ENCODE measurements at places on chromosomes 1 and 21. TPM values are rescaled to one million over a fixed set of nuclear protein-coding genes. Genes with fewer than 3 reads are reported as not detected.

Gene TMCO4
- polyA plus RNA-seq, result 13.1 TPM

Gene ATAD3C
- 1.5 TPM for polyA plus RNA-seq

Gene KIF17
- polyA plus RNA-seq, result not detected

Gene PLA2G2F
- not detected for polyA plus RNA-seq

Gene TGFB2
- not detected for polyA plus RNA-seq

Gene CHIT1
- polyA plus RNA-seq, result not detected

Gene SSX2IP
- polyA plus RNA-seq, result 24.3 TPM

Gene PCP4L1
- polyA plus RNA-seq, result not detected

Gene RAVER2
- polyA plus RNA-seq, result 1.1 TPM

Gene GJA9
- polyA plus RNA-seq, result not detected

Gene TAS1R3
- 0.08 TPM for polyA plus RNA-seq

Gene GREM2
- polyA plus RNA-seq, result 0.56 TPM

Gene OR2T35
- polyA plus RNA-seq, result not detected

DNA sequence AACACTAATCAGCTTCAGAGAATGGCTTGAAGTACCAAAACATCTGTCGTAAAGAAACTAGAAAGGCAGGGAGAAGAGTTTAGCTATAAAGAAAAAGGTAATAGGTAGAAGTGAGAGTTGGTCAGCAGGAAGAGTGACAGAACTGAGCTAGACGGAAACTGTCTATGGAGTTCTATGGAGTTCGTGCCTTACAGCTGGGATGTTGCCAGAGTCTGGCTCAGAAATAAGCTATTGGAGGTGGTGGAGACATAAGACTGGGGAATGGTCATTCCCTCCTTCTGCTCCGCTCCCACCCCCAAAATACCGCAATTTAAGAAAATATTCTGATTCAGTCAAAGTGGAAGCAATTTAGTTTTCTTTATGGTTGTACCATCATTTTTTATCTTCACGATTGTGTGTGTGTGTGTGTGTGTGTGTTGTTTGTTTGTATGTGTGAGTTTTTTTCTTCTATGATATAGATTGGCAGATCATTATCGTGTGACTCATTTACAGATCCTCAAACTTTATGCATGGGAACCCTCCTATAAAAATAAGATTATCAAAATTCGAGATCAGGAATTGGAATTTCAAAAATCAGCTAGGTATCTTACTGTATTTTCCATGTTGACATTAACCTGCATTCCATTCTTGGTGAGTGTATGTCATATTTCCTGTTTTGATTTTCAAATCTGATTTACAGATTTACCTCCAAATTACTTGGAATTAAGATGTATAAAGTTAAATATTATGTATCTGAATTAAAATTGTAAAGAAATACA lies 79.0 kb downstream of the HSPA13 start:
- no peaks in the 10 kb centered on the region for H3K27me3 ChIP-seq
- H3K36me3 ChIP-seq, result no peaks in the 10 kb centered on the region
- H3K4me1 ChIP-seq, result no peaks in the 10 kb centered on the region
- no peak for DNase-seq
- no peak overlapping the region for H3K27ac ChIP-seq

DNA sequence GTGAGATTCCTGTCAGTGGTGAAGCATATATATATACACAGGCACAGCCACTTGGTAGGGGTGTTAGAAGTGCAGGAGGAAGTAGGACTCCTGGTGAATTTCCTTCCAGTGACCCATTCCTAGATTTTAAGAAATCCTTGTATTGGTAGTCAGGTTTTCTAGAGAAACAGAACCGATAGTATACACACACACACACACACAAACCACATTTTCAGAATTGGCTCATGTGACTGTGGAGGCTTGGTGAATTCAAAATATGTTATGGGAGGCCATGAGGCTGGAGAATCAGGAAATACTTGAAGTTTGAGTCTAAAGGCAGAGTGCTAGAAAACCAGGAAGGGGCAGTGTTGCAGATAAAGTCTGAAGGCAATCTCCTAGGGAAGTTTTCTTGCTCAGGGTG lies 114.2 kb downstream of the FCRL5 start:
- H3K27ac ChIP-seq, result no peak overlapping the region
- H3K4me1 ChIP-seq, result peaks cover 12% of the 10 kb centered on the region
- peaks cover 4% of the 10 kb centered on the region for H3K27me3 ChIP-seq
- H3K4me3 ChIP-seq, result no peak overlapping the region
- no peaks in the 10 kb centered on the region for H3K36me3 ChIP-seq
- no peak for DNase-seq

GRCh38 chr21:39955326-39955725 lies 88.1 kb downstream of the PCP4 start:
- no peaks in the 10 kb centered on the region for H3K4me1 ChIP-seq
- no peak overlapping the region for H3K27ac ChIP-seq
- H3K36me3 ChIP-seq, result no peaks in the 10 kb centered on the region
- DNase-seq, result no peak

GRCh38 chr21:42733874-42734273 lies 80.5 kb downstream of the PDE9A start:
- H3K27ac ChIP-seq, result peak overlapping the region; percentile 82
- peaks cover 45% of the 10 kb centered on the region for H3K4me1 ChIP-seq
- peaks cover 3% of the 10 kb centered on the region for H3K27me3 ChIP-seq
- H3K36me3 ChIP-seq, result no peaks in the 10 kb centered on the region
- no peak for DNase-seq

- H3K4me1 ChIP-seq, result no peaks in the 10 kb centered on the region
- H3K36me3 ChIP-seq, result no peaks in the 10 kb centered on the region
- H3K27ac ChIP-seq, result no peak overlapping the region
These were observed 6.2 kb downstream of the C1orf198 start for GRCh38 chr1:230861970-230862595.

DNA sequence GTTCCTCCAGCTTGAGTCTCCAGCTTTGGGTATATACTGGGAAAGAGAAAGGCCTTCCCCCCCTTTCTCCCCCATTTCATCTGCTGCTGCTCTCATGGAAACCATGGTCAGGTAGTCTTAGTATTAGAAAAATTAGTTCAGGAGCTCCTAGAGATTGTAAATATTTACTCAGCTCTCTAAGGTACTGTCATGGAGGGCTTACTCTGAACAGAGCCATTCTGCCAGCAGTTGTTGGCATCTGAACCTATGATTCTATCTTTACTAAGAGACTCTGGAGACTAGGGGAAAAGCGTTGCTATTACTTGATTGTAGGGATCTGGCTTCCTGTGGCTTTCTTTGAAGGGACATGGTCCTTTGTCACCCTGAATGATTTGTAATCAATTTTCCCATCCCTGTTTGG lies 6.1 kb downstream of the INTS3 start:
- H3K4me3 ChIP-seq, result no peak overlapping the region
- no peak overlapping the region for H3K27ac ChIP-seq
- no peak for DNase-seq
- H3K36me3 ChIP-seq, result peaks cover 5% of the 10 kb centered on the region

DNA sequence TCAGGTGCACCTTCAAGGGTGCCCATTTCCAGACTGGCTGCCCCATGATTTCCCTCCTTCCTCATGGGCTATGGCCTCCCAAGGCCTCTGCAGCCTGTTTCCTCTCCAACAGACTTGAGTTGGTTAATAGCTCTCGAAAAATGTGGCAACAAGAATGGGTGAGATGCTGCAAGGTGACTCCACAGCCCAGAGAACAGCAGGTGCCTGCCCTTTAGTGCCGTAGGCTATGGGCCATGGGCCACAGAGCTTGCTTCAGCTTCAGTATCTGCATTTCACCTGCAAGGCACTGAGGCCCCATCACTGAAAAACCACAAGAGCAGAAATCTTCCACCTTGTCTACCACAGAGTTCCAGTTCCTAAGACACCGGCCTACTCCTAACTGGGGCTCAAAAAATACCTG lies 122.0 kb downstream of the ETS2 start:
- peaks cover 4% of the 10 kb centered on the region for H3K27me3 ChIP-seq
- H3K4me3 ChIP-seq, result no peak overlapping the region
- no peak overlapping the region for H3K27ac ChIP-seq
- H3K36me3 ChIP-seq, result no peaks in the 10 kb centered on the region
- no peaks in the 10 kb centered on the region for H3K4me1 ChIP-seq

DNA sequence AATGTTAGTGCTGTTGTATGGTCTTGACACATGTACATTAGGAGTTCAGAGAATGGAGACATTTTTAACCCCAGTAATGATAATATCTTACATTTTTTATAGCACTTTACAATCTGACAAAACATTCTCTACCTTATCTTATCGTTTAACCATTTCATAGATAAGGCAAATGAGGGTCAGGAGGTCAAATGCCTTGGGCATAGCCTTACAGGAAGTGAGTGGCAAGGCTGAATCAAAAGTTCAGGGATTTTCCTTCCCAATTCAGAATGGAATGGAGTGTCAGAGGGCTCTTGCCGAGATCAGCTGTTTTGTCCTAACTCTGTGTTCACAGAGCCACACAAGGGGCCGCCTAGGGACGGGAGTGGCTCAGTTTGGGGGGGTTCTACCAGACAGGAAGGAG lies 57.6 kb upstream of the AK4 start:
- DNase-seq, result no peak
- H3K36me3 ChIP-seq, result no peaks in the 10 kb centered on the region
- H3K27ac ChIP-seq, result no peak overlapping the region

- H3K27ac ChIP-seq, result peak overlapping the region; percentile 97
- peaks cover 4% of the 10 kb centered on the region for H3K36me3 ChIP-seq
- peaks cover 12% of the 10 kb centered on the region for H3K27me3 ChIP-seq
- H3K4me3 ChIP-seq, result peak overlapping the region; percentile 99
These were observed 648 bp downstream of the ATP5PF start for GRCh38 chr21:25733859-25734653.

DNA sequence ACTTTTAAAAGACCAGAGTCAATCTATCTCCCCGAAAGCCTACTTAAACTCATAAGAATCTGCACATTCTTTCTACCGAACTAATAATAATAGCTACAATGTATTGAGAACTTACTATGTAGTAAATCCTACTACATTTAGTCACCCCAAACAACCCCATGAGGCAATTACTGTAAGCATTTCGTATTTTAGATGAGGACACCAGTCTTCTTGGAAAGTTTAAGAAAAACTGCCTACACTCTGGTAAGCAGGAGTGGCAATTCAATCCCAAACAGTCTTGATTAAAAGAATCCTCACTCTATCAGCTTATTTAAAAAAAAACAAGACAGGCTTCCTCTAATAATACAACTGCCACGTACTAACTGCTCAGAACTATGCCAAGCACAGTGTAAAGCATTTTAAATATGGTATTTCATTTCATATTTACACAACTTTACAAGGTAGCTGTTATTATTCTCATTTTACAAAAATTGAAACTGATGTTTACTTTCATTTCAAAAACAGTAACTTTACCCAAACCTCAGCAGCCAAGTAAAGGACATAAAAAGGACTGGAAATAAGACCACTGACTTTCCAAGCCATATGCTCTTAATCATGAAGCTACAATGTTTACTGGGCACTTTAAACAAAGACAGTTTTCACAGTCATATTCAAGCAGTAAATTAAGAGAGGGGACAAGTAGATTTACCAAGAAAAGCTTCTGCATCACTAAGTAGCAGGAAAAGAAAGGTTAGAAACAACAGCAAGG lies 13.9 kb downstream of the ARID4B start:
- H3K4me3 ChIP-seq, result peak overlapping the region; percentile 19
- H3K4me1 ChIP-seq, result peaks cover 67% of the 10 kb centered on the region
- H3K36me3 ChIP-seq, result no peaks in the 10 kb centered on the region
- DNase-seq, result no peak
- H3K27me3 ChIP-seq, result no peaks in the 10 kb centered on the region

- H3K4me3 ChIP-seq, result no peak overlapping the region
- no peak for DNase-seq
- H3K27ac ChIP-seq, result no peak overlapping the region
- no peaks in the 10 kb centered on the region for H3K27me3 ChIP-seq
These were observed 845.4 kb upstream of the ADAMTS5 start for GRCh38 chr21:27812279-27812678.

DNA sequence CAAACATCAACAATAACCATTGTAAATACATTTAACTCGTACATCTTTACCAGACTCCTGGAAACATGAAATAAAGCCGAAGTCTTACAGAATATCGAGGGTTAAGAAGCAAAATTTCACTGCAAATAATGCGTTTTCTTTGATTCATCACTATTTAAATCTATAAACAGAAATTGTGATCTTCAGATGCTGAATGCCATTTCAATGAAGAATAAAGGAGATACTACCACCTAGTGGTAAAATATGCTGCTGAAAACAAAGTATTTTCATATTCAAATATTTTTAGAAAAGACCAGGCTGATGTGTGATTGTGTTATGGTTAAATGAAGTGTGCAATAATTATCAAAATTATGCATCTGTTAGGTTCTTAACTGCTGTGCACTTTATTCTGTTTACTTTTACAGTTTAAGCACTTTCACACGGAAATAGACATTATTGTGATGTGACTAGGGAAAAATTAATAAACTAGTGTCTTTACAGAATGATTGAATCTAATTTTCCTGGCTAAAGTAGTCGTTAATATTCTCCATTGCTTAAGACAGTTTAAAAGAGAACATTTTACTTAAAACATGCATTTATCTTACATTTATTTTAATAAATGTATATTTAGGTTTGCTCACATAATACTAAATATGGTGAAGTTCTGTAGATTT lies 1093.1 kb downstream of the MRPL39 start:
- H3K27me3 ChIP-seq, result peaks cover 2% of the 10 kb centered on the region
- H3K27ac ChIP-seq, result no peak overlapping the region
- no peaks in the 10 kb centered on the region for H3K36me3 ChIP-seq
- DNase-seq, result peak; percentile 5

DNA sequence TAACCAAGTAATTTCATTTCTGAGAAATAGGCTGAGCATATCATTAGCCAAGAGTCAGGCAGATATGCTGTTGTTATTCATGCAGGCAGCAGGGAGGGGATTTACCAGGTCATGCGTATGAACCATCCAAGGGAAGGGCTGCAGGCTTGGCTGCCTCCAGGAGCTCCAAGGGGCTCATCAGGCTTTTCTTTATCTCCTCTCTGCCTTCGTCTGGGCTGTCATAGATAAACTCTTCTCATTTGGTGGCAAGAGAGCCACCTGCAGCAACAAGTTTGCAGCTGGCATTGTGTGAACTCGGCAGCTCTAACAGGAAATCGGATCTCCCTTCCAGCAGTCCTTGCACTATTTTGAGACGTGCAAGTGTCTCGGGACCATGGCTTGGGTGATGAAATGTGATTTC lies 7.5 kb downstream of the CCDC27 start:
- H3K36me3 ChIP-seq, result no peaks in the 10 kb centered on the region
- H3K4me1 ChIP-seq, result no peaks in the 10 kb centered on the region
- no peak overlapping the region for H3K4me3 ChIP-seq
- H3K27me3 ChIP-seq, result peaks cover 5% of the 10 kb centered on the region
- no peak for DNase-seq

- no peaks in the 10 kb centered on the region for H3K4me1 ChIP-seq
- H3K4me3 ChIP-seq, result no peak overlapping the region
- H3K36me3 ChIP-seq, result no peaks in the 10 kb centered on the region
- H3K27me3 ChIP-seq, result peaks cover 6% of the 10 kb centered on the region
- H3K27ac ChIP-seq, result no peak overlapping the region
These were observed 10.2 kb downstream of the CAMK1G start for GRCh38 chr1:209593747-209594146.

- no peak overlapping the region for H3K27ac ChIP-seq
- H3K4me3 ChIP-seq, result no peak overlapping the region
- no peak for DNase-seq
- H3K36me3 ChIP-seq, result peaks cover 1% of the 10 kb centered on the region
These were observed 133.8 kb upstream of the KIAA1614 start for GRCh38 chr1:180778782-180779398.
